T1000 (cell line): ENCODE measurements at places on chromosomes 1 and 21.

- DNase-seq = no peak
These were observed 1.8 kb upstream of the PLCH2 start for GRCh38 chr1:2474104-2474844.

DNA sequence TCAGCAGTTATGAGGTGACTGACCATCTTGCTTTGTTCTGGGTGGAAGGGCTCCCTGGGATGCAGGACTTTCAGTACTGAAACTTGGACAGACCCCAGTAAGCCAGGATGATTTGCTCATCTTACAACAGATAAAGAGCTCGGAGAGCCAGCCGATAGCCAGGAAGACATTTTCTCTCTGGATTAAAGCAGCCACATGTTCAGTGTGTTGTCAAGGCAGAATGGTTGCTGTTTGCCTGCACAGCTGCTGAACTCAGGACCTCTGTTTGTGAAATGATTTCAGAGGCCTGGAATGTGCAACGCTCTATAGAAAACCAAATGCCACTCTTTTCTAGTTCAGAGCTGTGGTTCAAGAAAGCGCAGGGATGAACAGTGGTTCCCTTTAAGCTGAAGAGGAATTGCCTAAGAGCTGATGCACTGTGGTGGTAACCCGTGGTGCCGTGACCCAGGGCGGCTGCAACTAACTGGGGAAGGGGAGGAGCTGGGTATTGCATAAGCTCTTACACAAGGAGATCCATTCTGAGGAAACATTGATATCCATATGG, 40.7 kb downstream of the CASQ2 start:
- no peak for DNase-seq

GRCh38 chr21:32994305-32994704, 31.4 kb upstream of the OLIG2 start:
- no peak for DNase-seq

- no peak for DNase-seq
These were observed 22.0 kb downstream of the PANK4 start for GRCh38 chr1:2504225-2504948.

DNA sequence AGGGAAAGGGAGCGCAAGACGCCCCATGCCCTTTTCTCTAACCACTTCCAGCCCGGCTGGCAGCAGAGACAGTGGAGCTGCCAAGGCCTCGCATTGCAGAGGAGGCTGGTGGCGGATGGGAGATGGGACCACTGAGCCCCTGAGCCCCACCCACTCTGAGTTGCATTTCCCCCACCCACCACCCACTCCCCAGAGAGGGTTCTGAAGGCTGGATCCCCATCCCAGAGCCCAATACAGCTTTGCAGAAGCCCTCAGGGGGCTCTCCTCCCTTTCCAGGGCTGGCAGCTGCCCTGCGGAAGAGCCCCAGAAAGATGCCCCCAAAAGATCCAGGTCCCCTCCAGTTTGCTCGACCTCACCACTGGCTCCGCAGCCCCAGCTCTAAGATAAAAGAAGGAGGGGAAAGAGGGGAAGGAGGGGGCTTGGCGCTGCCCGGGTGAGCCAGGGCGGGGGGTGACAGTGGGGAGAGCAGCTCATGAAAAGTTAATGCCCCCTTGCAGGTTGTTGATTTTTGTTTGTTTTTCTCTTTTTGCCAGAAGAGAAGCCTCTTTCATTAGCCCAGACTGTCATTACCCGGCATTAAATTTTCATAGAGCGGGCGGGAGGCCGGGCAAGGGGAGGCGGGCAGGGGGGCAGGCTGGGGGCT, 38.4 kb upstream of the CASZ1 start:
- no peak for DNase-seq

GRCh38 chr1:109011335-109011734, 30.6 kb downstream of the WDR47 start:
- DNase-seq = no peak

- no peak for DNase-seq
These were observed 2.7 kb downstream of the ZBED6 start for GRCh38 chr1:203797948-203798655.

GRCh38 chr1:160850993-160851392, 11.7 kb downstream of the CD244 start:
- no peak for DNase-seq

DNA sequence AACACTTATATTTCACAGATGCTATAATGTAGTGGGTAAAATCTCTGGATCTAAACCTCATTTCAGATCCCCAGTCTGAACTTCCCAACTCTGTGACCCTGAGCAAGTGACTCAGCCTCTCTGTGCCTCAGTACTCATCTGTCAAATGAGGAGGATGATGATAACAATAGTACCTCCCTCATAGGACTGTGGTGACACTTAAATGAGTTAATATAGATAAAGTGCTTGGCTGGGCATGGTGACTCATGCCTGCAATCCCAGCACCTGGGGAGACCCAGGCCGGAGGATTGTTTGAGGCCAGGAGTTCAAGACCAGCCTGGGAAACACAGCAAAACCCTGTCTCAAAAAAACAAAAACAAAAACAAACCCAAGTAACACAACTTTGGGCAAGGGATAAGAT, 4.7 kb upstream of the ECE1 start:
- no peak for DNase-seq

GRCh38 chr1:193241132-193241827, 54.9 kb upstream of the B3GALT2 start:
- no peak for DNase-seq

GRCh38 chr1:5465281-5465711, 526.9 kb downstream of the NPHP4 start:
- DNase-seq = no peak

- DNase-seq = no peak
These were observed 23.9 kb downstream of the DNAJC8 start for GRCh38 chr1:28208818-28209441.

GRCh38 chr1:48182439-48182838, 40.1 kb upstream of the SLC5A9 start:
- no peak for DNase-seq

- DNase-seq = no peak
These were observed 79.3 kb downstream of the SH3BGR start for GRCh38 chr21:39531064-39531463.

GRCh38 chr1:172276120-172276818, 144.2 kb upstream of the C1orf105 start:
- DNase-seq = no peak

DNA sequence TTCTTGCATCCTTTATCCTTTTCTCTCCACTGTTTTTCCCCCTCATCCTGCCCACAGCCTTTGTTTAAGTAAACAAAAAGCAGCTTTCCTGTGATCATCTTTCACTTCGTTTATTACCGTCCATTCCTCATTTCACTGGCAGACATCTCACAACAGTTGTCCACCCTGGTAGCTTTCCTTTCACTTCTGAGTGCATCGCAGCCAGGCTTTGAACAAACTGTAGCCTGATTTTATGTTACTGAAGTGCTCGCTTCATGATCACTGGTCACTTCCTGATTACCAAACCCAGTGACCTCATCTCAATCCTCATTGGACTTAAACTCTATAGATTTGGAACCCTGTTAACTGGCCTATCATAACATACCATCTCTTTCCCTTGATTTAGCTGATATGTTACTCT, 67.7 kb downstream of the SDCCAG8 start:
- no peak for DNase-seq

DNA sequence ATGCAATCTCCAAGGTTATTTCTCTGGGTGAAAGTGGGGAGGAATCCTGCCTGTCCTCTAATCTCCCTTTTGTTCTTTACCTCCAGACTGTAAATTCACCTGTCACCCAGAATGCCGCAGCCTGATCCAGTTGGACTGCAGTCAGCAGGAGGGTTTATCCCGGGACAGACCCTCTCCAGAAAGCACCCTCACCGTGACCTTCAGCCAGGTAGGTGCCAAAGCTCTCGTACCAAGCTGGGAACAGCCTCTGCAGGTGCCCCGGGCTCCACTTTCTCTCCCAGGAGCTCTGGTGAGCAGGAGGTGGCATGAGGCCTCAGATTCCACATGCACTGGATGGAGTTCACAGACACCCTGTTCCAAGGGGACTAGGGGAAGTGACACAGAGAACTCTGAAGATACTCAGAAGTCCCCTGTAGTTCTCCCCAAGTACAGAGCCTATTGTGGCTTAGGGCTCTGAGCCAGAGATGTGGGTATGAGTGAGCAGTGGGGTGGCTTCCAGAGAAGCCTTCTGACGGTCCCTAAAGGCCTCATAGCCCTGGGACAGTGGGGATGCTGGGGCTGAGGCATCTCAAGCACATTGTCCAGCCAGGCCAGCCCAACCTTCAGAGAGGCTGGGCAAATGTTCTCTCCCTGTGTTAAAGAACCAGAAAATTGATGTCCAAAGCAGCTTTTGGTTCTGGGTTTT, 30.9 kb downstream of the RASSF5 start:
- DNase-seq = no peak

DNA sequence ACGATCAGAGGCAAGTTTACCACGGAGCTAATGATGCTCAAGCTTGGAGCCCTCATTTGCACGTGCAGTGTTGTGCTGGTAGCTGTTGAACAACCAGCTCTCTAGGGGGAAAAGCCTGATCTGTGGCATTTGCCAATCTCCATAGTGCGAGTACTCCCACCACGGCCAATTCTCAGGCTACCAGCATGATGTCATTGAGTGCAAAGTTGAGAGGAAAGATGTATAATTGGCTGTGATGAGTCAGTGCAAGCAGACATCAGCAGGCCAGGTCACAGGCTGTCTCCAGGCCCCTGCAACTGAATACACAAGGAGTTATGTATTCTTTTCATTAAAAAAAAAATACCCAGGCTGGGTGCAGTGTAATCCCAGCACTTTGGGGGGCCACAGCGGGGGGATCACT, 233.1 kb upstream of the VAMP3 start:
- no peak for DNase-seq

GRCh38 chr1:56399795-56400194, 179.6 kb downstream of the PLPP3 start:
- DNase-seq = no peak

DNA sequence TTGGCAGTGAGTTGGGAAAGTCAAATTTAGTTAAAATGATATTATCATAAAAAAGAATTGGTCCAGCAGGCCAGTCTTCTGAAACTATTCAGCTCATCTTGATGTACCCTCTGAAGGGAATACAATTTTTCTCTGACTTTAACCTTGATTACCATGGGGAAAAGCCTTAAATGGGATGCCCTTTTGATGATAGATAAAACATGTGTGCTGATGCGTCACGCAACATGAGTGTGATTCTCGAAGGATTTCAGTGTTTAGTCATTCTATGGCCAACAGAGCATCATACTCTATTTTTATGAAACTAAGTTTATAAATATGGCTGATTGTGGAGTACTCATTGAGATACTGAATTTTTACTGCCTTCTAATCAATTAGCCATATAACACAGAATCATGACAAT, 171.5 kb downstream of the ZNF281 start:
- DNase-seq = no peak

GRCh38 chr1:64986903-64987871, 20.8 kb upstream of the JAK1 start:
- DNase-seq = no peak

DNA sequence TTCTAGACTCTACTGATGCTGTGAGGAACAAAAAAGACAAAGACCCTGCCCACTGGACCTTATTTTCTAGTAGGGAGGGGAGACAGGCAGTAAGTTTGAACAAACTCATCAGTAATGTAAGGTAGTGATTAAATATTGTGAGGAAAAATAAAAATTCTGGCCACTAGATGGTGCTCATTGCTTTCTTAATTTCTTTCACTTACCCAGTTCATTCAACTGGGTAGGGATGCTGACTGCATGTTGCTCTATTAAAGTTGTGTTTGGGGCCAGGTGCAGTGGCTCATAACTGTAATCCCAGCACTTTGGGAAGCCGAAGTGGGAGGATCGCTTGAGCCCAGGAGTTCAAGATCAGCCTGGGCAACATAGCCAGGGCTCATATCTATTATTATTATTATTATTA, 6.3 kb upstream of the KYAT3 start:
- no peak for DNase-seq

DNA sequence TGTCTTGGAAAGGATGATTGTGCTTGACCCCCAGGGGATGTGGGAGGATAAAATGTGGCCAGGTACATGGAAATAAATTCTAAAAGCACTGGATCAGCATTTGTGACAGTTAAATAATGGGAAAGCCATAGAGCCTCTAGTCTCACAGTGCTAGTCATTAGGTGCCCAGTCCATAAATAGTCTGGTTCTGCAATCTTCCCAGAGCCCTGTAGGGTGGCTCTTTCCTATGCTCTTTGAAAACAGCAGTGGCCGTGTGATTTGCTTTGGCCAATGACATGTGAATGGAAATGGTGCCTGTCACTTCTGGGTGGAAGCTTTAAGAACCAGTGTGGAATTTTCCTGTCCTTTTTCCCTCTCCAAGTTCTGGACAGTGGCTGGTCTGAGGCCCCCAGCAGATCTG, 113.2 kb downstream of the TRABD2B start:
- no peak for DNase-seq

GRCh38 chr1:43963006-43963405, 6.8 kb upstream of the DPH2 start:
- DNase-seq = no peak

GRCh38 chr1:246791303-246791918, 67.2 kb downstream of the SCCPDH start:
- DNase-seq = no peak

GRCh38 chr1:54408147-54409066, 2.2 kb upstream of the SSBP3 start:
- peak; percentile 48 for DNase-seq

- no peak for DNase-seq
These were observed 7.0 kb upstream of the VPS26C start for GRCh38 chr21:37273911-37274690.

- no peak for DNase-seq
These were observed 4.4 kb downstream of the NHLH1 start for GRCh38 chr1:160371346-160371631.

GRCh38 chr1:85244271-85245061, 15.0 kb downstream of the C1orf52 start:
- no peak for DNase-seq

DNA sequence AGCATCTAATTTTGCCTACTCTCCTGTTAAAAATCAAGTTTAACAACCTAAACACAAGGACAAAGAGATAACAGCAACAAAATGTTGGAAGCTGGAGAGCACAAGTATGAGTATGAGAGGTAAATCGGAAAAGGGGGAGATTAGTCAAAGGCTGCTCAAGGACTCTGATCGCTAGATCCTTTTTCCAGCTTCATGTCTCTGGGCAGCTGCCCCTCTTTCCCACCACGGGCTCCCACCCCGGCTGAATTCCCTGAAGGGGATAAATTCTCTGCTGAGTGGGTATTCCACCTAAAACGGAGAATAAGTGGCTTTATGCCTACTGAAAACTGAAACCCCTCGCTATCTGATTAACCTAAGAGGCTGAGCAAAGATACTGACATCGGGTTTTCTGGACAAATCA, 696 bp upstream of the CTBS start:
- DNase-seq = no peak

- DNase-seq = no peak
These were observed 47.3 kb downstream of the SELENOF start for GRCh38 chr1:86866665-86867064.

GRCh38 chr1:198465201-198466144, 75.0 kb downstream of the ATP6V1G3 start:
- no peak for DNase-seq

DNA sequence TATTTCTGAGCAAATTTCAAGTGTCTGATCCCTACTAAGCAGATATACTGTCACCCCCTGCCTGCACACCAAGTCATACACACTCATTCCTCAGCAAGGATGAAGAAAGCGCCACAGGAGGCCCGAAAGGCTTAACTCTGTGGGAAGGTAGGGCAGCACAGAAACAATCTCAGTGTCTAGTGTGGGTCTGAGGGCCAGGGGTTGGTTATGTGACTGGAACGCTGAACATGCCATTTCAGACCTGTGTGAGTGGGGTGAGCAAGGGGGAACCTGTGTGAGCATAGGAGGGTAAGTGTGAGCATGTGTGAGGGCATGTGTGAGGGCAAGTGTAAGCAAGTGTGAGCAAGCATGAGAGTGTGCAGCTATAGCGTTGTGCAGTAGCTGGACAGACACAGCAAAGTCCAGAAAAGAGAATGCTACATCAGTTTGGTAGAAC, 6.2 kb downstream of the ITPKB start:
- DNase-seq = no peak
